ENCODE measurements at places on chromosomes 6 and 20. TPM values are rescaled to one million over a fixed set of nuclear protein-coding genes. Genes with fewer than 3 reads are reported as not detected.

Gene KIAA0408
- total RNA-seq = 2.4 TPM

Gene C20orf141
- not detected for total RNA-seq

Gene PRR18
- not detected for total RNA-seq

Gene PRL
- not detected for total RNA-seq

Gene XKR7
- total RNA-seq = 0.10 TPM

Gene TRIM15
- total RNA-seq = 51.4 TPM

Gene BHLHE23
- not detected for total RNA-seq

Gene PACRG
- 1.1 TPM for total RNA-seq

Gene JAG1
- total RNA-seq = 87.1 TPM

Gene MATN4
- 0.22 TPM for total RNA-seq

Gene NKX2-4
- not detected for total RNA-seq

Gene GMNN
- 62.0 TPM for total RNA-seq

Gene ZFP57
- total RNA-seq = not detected

Gene SCUBE3
- 0.14 TPM for total RNA-seq

Gene KCNK16
- total RNA-seq = not detected

Gene SAPCD1
- 9.6 TPM for total RNA-seq

Gene PROKR2
- not detected for total RNA-seq

Gene RAB23
- total RNA-seq = 8.7 TPM

Gene EGFL8
- total RNA-seq = 32.1 TPM

Gene UST
- 2.1 TPM for total RNA-seq

Gene CPNE5
- total RNA-seq = 4.7 TPM

Gene ZBTB46
- total RNA-seq = 3.3 TPM
